T-helper 17 cell (primary cell): ENCODE measurements at places on chromosomes 12 and 14. TPM values are rescaled to one million over a fixed set of nuclear protein-coding genes. Genes with fewer than 3 reads are reported as not detected.

RAPGEF3 gene
- 0.27 TPM for total RNA-seq

- no peak for DNase-seq
Measured at GRCh38 chr12:116497051-116497591, 62.1 kb upstream of the MAP1LC3B2 start.

TMCC3 gene
- 2.9 TPM for total RNA-seq

SALL2 gene
- total RNA-seq: 1.9 TPM

CLEC1A gene
- not detected for total RNA-seq

DNA sequence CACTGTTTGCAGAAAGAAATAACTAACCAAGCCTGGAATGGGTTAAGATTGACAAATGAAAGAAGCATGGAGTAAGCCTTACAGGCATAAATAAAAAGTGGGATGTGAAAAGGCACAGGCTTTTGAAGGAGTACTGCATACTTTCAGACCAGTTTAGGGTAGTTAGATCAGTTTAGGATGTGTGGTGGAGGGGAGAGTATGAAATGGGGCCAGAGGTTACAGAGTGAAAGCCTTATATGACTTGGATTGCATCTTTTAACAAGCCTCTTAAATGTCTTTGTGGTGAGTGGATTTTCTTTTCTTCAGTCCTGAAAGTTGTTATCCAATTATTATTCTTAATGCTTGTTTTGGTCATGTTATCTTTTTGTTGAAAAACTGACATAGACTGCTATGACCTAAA lies 52.2 kb upstream of the TRHDE start:
- no peak for DNase-seq

KLRC3 gene
- not detected for total RNA-seq

DHH gene
- total RNA-seq: 0.44 TPM

DNA sequence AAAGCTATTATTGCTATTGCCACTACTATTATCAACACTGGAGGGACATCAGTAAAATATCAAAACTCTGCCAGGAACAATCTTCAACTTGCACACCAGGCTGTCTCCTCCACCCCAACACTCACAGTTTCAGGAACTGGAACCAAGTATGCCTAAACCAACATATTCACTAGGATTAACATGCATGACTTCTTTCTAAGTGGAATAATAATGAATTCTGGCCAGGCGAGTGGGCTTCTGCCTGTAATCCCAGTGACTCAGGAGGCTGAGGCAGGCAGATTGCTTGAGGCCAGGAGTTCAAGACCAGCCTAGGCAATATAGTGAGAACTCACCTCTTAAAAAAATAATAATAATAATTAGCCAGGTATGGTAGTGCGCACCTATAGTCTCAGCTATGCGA lies 58.1 kb downstream of the TBX5 start:
- DNase-seq: no peak

DNA sequence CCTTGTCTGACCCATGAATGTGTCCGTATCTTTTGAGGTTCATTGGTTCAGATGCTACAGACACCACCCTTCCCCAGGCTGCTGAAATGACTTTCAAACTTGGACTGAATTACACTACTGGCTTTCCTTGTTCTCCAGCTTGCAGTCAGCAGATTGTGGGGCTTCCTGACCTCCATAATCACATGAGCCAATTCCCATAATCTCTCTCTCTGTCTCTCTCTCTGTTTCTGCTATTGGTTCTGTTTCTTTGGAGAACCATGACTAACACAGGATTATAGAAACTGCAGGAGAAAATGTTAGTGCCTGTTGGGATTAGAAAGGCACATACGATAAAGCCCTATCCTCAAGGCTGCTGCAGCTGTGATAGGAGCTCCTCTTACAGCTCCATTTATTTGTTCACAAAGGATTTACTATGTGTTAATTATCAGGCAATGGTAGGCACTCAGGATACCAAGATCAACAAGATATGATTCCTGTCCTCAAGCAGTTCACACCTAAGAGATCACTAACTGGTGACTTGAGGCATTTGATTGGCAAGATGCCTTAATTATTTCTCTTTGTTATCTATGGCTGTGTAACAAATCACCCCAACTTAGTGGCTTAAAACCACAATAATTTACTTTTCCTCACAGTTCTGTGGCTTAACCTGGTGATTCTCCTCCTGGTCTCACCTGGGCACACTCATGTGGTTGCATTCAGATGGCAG lies 10.2 kb upstream of the NYNRIN start:
- DNase-seq: no peak

GRCh38 chr12:90833228-90833627 lies 121.7 kb downstream of the CCER1 start:
- DNase-seq: no peak

TAS2R14 gene
- 2.9 TPM for total RNA-seq

STYK1 gene
- total RNA-seq: not detected

DNA sequence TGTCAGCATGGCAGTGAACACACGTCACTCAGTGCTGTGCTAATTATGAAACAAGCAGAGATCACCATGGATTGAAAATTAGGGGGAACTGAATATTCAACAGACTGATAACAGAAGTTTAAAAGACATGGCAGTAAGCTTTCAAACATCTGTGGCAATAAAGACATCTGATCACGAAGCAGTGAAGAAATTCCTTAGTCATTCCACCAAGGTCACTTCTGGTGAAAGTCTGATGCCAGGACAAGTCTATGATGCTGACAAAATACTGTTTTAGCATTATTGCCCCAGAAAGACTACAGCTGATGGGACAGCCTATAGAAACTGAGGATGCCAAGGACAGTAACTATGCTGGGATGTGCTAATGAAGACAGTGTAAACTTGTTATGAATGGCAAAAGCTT lies 126.9 kb upstream of the RBM19 start:
- no peak for DNase-seq

CAPZA3 gene
- total RNA-seq: not detected

ZDHHC22 gene
- total RNA-seq: not detected

DNA sequence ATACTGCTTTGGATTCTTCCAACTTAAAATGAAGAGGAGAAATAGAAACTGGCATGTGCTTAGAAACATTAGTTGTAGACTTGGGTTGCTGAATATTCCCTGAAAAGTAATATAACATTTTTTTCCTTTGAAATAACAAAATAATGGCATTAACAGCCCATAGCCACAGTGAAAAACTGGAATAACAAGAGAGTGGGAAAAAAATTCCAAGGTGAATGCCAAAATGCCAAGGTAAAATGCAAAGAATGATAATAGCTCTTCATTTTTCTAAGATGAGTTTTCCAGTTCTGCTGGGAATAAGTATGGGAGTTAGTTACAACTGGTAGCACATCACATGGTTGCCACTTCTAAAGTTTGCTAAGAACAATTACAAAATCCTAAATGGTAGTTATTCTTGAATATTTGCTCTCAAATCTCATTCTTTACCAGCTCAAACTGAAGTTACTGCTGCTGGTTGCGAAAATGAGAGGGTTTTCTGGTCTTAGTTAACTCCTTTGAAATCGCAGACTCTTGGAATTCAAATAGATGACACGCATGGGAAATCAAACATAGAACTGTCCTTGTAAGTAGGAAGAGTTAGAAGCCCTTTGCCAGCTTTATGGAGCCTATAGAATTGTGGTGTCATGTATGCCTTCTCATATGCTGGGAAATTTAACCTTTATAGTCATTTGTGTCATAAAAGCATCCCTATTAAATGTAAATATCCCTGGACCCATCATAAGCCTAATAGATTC lies 165.0 kb upstream of the DCN start:
- no peak for DNase-seq
